ENCODE measurements at places on chromosomes 6 and 20.

- no peak for DNase-seq
Measured at GRCh38 chr6:142898927-142899895, 45.8 kb downstream of the HIVEP2 start.

DNA sequence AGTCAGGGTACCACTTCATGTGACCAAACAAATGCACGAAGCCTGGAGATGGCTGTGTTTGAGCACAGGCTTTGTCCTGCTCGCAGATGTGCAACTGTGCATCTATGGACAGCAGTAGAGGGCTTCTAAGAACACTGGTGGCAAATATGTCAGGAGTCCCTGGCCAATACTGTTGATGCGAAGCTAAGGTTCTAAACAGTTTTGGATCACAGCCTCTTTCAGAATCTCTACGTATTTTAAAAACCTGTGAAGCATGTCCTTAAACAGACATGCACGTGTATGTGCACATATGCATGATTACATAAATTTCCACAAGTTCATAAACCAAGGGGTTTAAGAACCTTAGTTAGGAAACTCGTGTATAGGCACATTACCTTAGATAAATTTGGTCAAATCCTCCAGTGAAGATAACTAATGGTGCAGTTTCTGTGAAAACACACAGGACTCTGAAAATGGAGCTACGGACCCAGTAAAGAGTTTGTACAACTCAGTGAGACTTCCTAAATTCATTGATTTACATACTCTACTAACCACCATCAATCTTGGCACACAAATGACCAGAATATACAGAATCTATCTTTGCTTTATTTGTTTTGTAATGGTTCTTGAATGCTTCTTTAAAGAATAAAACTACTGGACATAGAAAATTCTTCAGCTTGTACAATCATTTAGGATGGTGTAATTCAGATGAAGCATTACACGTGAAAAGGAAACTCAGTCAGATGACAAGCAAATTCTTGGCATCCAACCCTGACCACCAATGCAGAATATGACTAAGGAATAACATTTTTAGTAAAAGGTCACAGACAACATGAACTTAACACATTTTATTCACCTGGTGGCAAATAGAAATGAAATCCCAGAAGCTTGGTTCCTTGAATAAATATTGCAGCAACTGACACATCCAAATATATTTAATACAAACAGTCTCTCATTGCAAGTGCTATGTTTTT is 27.4 kb downstream of the KCNQ5 start:
- no peak for DNase-seq

DNA sequence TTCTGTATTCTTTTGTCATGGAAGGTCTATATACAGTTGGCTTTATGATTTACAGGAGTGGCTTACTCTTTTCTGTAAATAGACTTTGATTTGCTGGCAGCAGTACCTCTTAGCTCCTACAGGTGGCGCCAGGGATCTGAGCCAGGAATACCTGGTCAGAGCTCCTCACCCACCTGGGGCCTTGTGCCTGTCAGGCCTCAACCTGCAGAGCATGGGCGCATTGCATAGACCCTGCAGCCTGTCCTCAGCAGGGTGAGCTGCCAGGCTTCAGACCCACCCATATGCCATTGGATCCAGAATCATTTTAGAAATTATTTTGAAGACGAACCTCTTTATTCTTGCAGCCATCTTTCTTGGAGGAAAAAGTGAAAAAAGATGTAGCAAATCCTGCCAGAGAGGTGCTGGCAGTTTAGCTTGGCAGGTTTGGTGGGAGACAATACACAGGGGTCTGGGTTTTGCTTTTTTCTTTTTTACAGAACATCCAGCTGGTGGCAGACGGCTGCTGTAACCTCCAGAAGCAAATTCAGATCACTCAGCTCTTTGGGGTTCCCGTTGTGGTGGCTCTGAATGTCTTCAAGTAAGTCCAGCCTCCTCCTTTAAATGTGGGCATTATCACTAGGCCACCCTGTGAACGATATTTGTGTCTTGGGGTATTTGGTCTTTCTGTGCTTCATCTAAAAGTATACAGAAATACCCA is 149.1 kb downstream of the MTHFD1L start:
- peak; percentile 55 for DNase-seq

GRCh38 chr6:47357827-47358226 is 48.1 kb upstream of the TNFRSF21 start:
- no peak for DNase-seq

- no peak for DNase-seq
Measured at GRCh38 chr6:75108333-75108974, 97.4 kb downstream of the COL12A1 start.

GRCh38 chr20:577167-577791 is 32.8 kb downstream of the TCF15 start:
- no peak for DNase-seq

DNA sequence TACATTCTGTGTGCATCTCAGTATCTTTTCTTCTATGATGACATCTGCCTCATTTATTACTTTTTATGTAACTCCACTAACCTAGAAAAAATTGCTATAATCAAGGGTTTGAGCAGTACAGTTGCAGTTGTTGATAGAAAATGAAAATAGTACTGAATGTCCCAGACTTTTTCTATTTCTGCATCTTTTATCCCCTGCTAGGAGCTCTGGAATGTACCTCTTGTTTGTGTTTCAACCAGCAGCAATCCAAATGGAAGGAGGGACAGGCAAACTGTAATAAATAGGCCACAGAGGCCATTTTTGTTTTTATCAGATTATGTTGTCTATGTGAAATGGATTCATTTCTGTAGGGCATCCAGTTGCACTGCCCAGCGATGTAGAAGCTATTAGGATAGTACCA is 536.9 kb downstream of the KIF16B start:
- no peak for DNase-seq

DNA sequence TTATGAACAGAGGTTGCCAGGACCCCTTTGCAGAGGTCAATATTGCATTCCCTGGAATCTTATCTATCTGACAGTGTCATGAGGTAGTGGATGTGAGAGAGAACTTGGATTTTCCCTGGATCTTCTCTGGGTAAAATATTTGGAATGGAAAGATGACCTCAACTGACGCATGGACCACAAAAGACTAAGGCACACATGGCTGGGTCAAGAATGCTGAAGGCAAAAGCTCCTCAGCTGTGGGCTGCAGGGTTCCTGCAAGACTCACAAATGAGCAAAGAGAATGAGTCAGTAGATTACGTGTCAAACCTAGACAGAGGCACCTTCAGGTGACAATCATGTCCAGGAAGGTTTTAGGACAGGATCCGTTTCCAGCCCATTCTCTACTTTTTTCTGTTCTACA is 484.0 kb downstream of the C6orf118 start:
- DNase-seq, result no peak

- DNase-seq, result no peak
Measured at GRCh38 chr6:131175564-131175963, 40.3 kb downstream of the AKAP7 start.

- peak; percentile 71 for DNase-seq
Measured at GRCh38 chr6:154301839-154302752, 54.5 kb downstream of the IPCEF1 start.

DNA sequence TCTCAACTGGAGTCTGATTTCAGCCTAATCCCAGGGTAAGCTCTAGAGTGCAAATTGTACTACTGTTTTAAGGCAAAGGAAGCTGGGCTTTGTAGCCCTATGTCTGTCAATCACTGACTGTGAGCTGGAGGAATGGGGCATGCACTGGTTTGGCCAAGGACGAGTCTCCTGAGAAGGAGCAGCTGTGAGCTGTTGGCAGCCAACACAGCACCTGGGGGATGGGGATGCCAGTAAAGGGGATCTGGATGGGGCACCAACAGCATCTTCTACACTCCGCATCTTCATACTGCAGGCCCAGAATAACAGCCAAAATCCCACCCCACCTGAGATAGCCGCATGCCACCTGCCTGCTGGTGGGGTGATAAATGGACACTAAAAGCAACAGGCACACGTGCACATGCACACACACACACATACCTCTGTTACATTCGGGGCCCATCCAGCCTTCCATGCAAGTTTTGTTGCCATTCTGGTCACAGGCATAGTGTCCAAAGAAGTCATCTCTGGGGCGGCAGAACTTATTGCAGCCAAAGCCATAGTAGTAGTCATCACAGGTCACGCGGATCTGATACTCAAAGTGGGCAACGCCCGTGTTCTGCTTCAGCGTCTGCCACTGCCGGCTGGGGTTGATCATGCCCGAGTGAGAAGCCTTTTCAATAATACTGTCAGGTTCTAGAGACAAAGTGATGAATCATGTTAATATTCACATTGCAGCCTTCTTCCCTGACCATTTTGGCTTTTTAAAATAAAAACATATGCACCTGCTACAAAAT is 15.6 kb downstream of the JAG1 start:
- no peak for DNase-seq

- no peak for DNase-seq
Measured at GRCh38 chr6:150269857-150270223, 99.0 kb upstream of the IYD start.

GRCh38 chr6:127452803-127453202 is 6.4 kb downstream of the KIAA0408 start:
- DNase-seq, result no peak

DNA sequence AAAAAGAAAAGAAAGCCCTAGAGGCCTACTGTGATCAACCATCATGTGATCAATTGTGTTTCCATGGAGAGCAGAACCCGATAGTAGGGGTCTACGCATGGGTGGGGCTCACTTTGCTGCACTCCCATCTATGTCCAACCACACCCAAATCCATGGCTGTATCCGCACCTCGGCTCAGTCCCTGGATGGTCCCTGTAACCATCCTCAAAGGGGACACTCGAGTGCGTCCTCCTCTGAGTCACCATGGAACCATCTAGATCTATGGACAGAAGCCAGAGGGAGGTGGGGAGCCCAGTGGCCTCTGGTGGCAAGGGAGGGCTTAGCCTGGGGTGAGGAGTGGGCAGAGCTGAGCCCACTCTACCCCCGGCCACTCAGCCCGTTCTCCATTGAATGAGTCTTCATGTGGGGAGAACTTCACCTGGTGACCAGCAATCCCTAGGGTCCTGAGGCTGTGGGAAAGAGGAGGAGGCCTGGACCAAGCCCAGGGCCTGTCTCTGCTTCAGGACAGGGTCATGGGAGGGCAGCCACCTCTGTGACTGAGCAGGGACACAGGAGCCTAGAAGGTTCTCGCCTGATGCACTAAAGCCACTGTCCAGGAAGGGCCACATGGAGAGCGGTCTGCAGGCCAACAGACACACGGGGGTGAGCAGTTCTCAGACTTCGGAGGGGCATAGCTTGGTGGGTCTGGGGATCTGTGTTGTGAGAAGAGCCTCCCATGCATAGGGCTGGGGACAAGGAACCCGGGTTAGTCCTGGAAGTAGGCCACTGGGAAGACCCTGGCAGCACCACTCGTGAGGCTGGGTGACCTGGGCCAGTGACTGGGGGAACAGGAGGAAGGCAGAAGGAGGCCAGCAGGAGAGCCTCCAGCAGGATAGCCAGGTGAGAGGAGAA is 19.3 kb downstream of the RAET1L start:
- DNase-seq, result no peak
